ENCODE measurements at places on chromosomes 4 and X.

DNA sequence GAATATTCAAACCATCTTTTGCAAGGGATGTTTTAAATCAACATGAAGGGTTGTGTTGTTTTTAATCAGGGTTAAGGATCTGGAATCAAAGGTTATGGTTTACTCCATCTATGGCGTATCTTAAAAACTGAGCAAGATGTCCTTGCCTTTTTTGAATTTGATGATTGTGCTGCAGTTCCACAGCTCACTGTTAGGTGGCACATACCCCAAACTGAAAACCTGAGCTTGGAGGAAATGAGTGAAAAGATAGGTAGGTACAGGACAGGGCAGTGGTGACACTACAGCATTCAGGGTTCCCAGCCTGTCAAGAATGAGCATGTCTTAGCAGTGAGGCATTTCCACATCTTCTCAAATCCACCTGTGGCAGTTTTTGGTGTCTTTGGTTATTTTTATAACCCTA, 13.1 kb upstream of the EOLA1 start:
- no peak for DNase-seq

GRCh38 chr4:123444290-123444731, 47.7 kb downstream of the SPRY1 start:
- DNase-seq: no peak

DNA sequence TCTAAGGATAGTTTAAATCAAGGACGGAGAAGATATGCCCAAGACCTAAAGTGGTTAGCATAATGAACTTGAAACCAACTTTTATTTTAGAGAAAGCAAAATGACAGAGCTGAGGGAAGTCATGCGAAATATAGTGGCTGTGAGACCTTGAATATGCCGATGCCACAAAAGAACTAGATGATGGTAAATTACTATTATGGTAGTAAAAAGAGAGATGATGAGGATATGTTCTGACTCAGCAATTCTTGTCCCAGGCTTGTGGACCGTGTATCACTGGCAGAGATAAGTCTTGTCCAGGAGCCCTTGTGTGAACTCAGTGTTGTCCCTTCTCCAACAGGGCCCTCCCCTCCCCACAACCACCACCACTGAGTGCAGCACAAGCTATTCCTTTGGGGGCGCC, 1605.6 kb upstream of the TENM3 start:
- DNase-seq: no peak

DNA sequence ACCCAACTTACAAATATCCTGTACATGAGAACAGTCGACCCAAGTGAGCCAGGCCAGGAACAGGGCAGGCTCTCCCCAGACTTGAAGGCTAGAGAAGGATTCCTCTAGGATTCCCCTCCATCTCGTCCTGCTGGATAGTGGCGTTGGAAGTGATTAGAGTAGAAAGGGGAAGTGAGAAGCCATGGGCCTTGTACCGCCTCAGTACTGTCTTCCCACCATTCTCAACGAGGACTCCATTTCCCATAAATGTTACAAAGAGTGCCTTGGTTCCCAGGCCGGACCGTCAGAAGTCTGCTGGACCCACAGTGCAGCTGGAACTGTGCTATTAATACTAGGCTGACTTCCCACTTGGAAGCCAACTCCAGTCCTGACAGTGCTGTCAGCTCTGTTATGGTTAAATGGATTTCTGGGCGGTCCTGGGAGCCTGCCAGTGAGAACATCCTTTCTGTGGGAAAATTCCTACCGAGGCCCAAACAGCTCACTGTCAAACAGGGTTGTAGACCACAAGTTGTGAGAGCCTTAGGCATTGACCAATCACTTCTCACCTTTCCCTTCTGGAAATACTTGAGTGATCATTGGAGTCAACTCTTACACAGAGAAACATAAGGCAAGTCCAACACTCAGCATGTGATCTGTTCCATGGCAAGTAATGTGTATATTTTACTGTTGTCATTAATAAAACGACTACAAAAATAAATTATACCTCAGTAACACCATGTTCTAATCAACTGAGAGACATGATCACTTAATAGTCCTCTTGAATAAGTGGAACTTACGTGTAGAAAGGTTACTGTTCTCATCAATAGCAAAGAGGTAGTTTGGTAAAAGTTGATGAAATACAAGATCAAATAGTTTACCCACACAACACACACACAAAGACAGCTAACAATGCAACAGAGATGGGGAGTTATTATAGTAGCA, 58.4 kb downstream of the AMELX start:
- no peak for DNase-seq

DNA sequence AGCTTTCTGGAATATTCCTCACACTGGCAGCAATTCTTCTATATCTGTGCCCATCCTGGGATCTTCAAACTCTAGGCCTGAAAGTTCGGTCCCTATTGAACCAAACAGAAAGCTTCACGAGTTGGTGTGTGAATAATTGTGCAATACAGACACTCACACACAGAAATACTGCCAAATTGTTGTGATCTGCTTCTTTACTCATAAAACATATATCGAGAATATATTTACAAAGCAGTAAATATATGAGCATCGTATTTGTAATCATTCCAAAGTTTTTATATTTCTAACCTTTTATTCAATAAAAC, 56.6 kb upstream of the BEX4 start:
- no peak for DNase-seq

GRCh38 chr4:62126064-62126732, 926.1 kb downstream of the ADGRL3 start:
- no peak for DNase-seq

DNA sequence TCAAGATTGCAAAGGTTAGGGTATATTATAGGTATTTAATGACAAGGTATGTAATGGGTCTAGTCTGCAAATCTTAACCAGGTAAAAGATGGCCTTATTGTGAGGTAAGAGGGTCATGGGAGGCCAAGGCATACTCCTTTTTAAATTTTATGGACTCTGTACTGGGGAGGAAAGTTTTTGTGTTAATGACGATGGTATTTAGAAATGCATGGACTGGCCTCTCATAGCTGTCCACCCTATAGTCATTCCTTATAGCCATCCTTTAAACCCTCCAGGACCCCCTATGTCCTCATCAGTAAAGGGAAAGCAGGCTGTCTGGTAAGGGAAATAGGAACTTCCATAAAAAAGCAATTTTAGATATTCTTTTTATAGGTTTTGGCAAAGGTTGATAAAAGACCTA, 1.5 kb downstream of the AIMP1 start:
- no peak for DNase-seq

DNA sequence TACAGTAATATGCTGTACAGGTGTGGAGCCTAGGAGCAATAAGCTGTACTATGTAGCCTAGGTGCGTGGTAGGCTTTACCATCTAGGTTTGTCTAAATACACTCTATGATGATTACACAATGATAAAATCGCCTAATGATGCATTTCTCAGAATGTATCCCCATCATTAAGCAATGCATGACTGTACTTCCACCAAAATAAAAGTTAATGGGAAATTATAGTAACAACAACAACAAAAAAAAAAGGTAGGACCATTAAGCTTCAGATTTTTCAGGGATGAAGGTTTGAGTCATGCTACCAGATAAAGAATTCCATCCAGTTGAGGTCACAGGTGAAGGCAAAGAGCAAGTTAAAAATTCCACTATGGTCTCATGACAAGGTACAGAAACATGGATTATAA, 68.2 kb downstream of the MAGEA10 start:
- no peak for DNase-seq

- DNase-seq: no peak
Observed at GRCh38 chr4:153019906-153020305, 83.8 kb downstream of the FHDC1 start.

GRCh38 chrX:22105231-22105630, 73.1 kb downstream of the PHEX start:
- no peak for DNase-seq

DNA sequence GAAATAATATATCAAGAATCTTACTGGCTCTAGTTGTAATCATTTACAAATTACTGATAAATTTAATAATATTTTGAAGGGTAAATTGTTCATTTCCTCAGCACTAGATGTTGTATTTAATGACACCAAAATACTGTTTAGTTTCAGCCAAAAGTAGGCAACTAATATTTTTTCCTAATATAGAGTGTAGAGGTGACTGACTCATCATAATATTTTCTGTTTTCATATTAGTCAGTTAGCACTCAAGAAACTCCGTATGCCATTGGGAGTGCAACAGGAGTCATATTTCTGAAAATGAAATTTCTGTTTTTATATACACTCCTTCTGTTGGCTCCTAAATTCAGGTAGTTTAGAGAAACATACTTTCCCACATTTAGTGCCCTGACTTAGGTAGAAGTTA, 36.6 kb upstream of the PTPN13 start:
- no peak for DNase-seq

- no peak for DNase-seq
Observed at GRCh38 chr4:153530284-153530999, 64.3 kb downstream of the TMEM131L start.

DNA sequence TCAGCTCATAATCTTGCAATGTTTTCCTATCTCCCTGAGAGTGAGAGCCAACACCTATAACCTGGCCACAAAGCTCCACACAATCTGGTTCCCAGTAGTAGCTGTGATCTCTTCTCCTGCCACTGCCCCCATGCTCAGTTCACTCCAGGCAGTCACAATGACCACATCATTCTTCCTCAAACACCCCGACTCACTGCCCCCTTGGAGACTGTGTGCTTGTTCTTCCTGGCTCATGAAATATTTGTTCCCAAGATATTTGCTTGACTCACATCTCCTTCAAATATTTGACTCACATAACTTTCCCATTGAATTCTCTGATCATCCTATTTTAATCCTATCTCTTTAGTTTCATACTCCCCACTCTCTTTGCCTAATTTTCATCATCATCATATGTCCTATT, 173.7 kb downstream of the AREG start:
- no peak for DNase-seq

DNA sequence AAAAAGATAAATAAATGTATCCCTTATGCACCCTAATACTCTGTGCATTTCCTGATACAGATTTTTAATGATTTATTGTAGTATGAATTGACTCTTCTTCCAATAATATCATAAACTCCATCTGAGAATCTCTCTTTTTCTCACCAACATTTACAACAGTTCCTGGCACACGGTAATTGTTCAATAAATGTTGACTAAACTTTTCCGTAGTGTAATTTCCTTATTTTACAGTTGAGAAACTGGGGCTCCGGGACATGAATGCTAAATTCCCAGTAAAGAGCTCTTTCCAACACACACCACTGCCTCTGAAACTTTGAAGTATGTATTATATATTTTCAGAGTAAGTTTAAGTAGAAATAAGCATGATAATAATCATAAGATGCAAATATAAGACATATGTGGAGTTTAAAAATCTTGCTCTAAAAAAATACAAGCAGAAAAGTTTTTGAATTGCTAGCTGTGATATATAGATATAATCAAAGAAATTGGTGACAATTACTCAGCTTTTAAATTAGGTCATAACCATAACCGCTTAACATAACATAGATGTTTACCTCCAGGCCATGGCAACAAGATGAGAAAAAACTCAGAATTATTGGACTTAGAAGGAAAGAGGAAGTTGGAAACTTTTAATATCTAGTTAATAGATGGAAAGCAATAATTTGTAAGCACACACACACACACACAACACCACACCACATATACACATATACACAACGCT, 28.2 kb upstream of the ANTXR2 start:
- DNase-seq: no peak

DNA sequence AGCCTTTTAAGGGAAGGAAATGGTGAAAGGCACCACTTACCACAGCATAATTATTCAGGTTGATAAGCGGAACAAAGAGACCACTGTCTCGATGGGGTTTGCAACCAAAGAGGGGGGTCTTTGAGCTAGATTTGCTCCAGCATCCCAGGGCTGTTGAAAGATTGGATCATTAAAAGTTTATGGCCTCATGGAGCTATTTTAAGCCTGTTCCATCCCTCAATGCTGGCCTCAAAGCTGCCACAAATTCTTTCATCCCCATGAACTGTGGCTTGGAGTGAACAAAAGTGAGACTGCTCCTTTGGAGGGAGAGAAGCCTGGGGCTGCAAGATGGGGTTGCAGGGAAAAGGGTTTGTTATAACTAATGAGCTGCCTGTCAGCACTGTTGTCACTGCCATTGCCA, 209.8 kb downstream of the RTL9 start:
- no peak for DNase-seq

- no peak for DNase-seq
Observed at GRCh38 chrX:73647632-73648322, 84.8 kb downstream of the CHIC1 start.

DNA sequence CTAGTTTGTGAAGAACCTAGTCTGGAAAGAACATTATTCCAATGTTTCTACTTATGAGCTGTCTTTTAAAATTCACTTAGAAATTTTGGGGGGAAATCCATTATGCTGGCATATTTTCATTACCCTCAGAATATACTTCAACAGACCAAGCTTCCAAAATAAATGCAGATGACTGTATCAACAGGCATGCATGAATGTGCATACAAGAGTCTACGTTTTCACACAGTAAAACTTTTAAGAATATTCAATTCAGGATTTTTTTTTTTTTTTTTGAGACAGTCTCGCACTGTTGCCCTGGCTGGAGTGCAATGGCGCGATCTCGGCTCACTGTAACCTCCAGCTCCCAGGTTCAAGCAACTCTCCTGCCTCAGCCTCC, 49.7 kb downstream of the ABCG2 start:
- no peak for DNase-seq

DNA sequence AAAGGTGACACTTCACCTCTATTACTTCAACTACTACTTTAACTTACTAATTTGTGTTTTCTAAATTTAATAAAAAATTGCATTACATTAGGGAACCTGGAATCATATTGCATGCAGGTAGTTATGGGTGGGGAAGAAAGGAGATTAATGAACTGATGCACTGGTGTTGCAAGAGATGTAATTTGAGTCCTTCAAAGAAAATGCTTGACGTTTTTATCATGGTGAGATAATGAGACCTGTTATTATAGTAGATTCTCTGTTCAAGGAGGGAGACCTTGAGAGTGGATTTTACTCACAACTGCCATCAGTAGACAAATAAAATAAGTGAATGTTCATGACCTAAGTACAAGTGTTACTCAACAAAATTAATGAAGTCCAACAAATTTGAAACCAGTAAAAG, 26.4 kb upstream of the MED14 start:
- DNase-seq: no peak

- DNase-seq: no peak
Observed at GRCh38 chrX:153814591-153815315, 15.6 kb downstream of the PDZD4 start.

GRCh38 chr4:181728305-181728966, 514.8 kb upstream of the TENM3 start:
- DNase-seq: no peak

- no peak for DNase-seq
Observed at GRCh38 chrX:73977542-73978169, 326.3 kb upstream of the ZCCHC13 start.

DNA sequence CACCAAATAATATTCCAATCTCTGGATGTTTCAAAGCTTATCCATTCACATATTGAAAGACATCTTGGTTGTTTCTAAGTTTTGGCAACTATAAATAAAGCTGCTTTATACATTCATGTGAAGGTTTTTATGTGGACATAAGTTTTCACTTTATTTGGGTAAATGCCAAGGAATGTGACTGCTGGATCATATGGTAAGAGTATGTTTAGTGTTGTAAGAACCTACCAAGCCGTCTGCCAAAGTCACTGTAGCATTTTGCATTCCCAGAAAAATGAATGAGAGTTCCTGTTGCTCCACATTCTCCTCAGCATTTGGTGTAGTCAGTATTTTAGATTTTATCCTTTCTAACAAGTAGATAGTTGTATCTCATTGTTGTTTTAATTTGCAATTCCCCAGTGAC, 1047.7 kb downstream of the C4orf33 start:
- DNase-seq: no peak

- no peak for DNase-seq
Observed at GRCh38 chrX:133215747-133216146, 2.4 kb downstream of the TFDP3 start.

Data from activated CD8-positive, alpha-beta memory T cell treated with anti-CD3 and anti-CD28 coated beads for 4 hours (primary cell).